ENCODE measurements at places on chromosomes 2 and 18.

- no peak for DNase-seq
Observed at GRCh38 chr2:20797096-20797495, 25.8 kb downstream of the LDAH start.

GRCh38 chr2:148530350-148530749 is 114.2 kb upstream of the EPC2 start:
- DNase-seq: no peak

DNA sequence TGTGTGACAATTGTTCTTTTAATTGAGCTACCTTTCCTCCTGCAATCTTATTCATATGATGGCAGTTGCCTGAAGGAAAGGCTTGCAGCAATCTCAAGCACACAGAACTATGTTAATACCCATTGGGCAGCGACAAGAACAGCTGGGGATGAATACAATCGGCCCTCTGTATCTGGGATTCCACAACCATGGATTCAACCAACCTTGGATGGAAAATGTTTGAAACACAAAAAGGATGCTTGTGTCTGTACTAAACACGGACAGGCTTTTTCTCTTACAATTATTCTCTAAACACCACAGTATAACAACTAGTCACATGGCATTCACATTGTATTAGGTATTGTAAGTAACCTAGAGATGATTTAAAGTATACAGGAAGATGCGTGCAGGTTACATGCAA is 256.1 kb upstream of the SIX2 start:
- no peak for DNase-seq

DNA sequence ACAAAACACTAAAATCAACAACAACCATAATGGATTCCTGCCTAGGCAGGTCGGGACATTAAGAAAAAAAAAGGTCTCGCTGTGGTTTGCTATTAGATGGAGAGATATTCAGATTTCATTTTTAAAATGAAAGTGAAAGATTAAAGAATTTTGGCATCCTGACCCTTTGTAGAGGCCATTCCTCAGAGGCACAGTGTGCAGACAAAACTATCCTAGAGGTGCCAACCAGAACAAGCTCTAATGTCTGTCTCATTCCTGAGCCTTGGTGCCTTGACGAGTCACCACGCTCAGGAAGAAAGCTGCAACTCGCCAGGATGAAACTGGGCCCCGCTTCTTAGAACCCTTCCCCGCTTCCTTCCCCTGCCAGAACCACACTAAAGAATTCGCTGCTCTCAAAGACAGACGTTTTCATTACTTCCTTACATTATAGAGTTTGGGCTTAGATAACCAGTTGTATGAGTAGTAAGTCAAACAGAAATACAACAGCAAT is 156.0 kb downstream of the TGIF1 start:
- peak; percentile 19 for DNase-seq

- no peak for DNase-seq
Observed at GRCh38 chr2:237320801-237321560, 93.0 kb downstream of the COL6A3 start.

DNA sequence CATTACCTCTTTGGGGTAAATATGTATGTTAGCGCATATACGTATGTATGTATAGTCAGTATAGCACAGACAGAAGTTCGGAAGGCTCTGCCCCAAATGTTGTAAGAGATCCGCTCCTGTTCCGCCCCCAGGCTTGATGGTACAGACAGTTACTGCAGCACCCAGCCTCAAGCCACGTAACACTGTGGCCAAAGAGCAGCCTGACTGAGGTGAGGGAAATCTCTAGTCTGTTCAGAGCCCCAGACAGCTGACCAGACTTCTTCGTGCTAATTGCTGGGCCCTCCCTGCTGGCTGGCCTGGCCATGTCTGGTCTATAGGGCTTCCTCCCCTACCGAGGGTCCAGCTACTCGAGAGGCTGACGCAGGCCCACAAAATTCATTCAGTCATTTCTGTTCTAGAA is 7.8 kb downstream of the CRACDL start:
- no peak for DNase-seq

- no peak for DNase-seq
Observed at GRCh38 chr18:79643054-79643984, 36.3 kb upstream of the CTDP1 start.

DNA sequence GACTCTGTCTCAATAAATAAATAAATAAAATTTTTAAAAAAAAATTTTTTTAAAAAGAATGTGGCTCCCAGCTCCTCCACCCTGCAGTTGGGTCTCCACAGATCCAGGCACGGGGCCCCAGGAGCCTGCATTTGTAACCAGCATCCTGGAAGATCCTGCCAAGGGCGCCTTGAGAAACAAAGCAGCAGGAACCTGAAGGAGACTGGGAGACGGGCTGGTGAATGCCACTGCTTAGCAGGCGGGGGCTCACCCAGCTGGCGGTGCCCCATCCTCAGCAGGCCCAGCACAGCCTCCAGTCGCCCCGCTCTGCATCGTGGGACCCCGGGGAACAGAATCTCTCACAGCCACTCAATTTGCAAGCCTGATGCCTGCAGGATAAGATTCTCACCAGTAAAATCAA is 187.5 kb upstream of the SALL3 start:
- no peak for DNase-seq

GRCh38 chr2:68952887-68953521 is at the start of gene GKN2:
Gene GKN2, minus strand, starts transcription at chr2:68952893. Its CDS starts 32 bp downstream, at chr2:68952861.
- no peak for DNase-seq

DNA sequence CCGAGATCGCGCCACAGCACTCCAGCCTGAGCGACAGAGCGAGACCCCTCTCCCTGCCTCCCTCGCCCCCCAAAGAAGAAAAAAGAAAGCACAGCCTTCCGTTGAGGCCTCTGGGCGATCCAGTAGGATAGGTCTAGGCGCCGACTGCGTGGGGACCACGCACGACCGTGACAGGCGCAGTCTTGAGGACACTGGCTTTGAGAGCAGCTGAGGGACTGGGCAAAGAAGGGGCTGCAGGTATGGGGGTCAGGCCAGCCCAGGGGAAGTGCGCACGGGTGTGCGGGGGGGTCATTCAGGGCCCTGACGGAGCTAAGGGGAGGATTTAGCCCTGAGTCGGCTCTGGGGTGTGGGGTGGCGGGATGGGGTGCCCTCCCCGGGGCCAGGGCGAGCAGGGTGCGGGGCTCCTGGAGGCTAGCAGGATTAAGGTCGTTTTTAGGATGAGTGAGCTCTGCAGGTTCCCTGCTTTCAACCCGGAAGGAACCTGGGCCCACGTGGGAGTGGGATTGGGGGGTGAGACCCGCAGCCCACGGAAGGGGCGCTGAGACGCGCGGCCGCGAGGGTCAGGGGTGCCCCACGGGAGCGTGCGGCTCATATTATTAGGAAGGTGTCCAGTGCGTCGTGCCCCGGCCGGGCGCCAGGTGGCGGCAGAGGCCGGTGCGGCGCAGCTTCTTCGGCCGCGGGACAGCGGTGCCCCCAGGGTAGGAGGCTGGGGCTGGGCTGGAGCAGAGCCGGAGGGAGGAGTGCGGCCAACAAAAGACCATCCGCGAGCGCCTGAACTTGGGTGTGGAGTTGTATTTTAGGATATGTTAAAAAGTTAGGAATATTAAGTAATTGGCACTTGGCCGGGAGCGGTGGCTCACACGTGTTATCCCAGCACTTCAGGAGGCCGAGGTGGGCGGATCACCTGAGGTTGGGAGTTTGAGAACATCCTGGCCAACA is 20.5 kb upstream of the ZNF236 start:
- peak; percentile 63 for DNase-seq

GRCh38 chr2:152200565-152201465 is 25.3 kb upstream of the STAM2 start:
- DNase-seq: peak; percentile 64

DNA sequence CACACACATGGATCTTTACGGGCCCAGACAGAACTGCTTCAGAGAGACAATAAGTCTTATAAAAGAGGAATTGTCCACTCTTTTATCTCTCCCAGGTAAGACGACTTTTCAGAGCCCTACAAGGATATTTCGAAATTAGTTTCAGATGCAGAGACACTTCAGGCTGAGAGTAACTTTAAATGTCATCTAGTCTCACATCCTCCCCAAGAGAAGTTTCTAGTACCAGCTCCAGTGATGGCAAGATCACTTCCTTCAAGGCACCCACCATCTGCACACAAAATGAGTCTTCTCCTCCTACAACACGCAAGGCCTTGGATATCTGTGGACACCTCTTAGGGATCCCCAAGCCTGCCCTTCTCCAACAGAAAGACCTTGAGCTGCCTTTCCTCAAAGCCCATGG is 39.0 kb upstream of the KLHL29 start:
- no peak for DNase-seq

- no peak for DNase-seq
Observed at GRCh38 chr18:50138181-50139064, 56.5 kb downstream of the MYO5B start.

GRCh38 chr2:38978296-38978903 is 88.7 kb downstream of the ARHGEF33 start:
- no peak for DNase-seq

GRCh38 chr2:236870370-236870769 is 215.3 kb upstream of the COPS8 start:
- DNase-seq: no peak

DNA sequence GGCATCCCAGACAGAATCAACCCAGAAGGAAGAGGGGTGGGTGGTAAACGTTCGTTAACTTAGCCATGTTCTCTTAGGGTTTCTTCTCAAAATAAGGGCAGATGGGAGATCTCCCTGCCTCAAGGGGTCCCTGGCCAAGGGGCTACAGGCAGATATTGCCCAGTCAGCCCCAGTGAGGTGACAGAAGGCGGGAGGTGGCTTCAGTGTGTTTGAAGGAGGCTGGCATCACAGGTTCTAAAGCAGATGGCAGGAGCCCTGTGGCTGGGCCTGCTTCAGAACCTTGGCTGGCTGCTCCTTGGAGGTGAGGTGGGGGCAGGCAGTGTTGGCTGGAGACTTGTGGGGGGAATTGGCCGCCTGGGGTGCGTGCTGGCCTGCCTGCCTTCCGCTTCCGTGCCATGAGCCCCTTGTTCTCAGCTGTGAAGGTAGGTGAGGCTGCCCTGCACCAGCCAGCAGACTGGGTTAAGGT is 23.5 kb downstream of the HPCAL1 start:
- DNase-seq: no peak

GRCh38 chr18:13680612-13681011 is 45.7 kb downstream of the FAM210A start:
- peak; percentile 27 for DNase-seq

GRCh38 chr2:198639580-198639979 is 818.2 kb downstream of the SATB2 start:
- no peak for DNase-seq

DNA sequence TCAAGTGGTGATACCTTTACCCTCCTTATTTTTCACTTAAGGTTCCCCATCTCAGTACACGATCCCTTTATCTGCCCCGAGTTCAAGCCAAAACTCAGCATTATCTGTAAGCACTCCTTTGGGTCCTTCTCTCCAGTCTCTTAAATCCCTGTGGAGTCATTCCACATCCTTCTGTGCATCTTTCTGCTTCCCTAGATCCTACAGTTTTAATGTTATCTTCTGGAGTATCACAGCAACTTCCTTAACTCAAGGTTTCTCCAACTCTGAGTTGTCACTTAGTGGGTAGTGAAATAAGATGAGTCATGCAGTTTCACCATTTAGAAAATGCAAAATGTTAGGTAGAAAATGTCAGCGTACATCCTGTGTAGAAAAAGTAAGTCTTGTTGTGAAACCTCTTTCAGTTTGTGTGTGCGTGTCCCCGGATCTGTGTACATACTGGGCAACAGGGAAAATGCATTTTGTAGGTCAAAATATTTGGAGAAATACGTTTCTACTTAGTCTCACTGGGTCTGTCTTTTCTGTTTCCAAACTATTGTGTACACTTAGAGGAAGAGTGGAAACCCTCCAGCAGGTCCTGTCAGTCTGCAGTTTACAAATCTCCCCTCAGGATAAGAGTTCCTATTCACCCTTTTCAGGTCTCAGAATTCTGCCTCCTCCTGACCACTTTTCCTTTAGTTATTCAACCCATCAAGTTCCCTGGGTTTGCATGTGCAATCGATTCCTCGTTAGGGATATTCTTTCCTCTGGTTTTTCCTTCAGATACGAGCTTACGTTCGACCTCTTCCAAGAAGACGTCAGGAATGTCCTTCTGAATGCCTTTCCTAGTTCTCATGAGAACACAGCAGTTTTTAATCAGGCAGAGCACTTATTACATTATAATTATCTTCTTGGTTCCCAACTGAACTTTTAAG is 154.8 kb downstream of the TGIF1 start:
- DNase-seq: peak; percentile 44

GRCh38 chr2:112075490-112076260 is 20.6 kb downstream of the TMEM87B start:
- DNase-seq: no peak

- DNase-seq: no peak
Observed at GRCh38 chr2:67389788-67390187, 7.3 kb upstream of the ETAA1 start.

DNA sequence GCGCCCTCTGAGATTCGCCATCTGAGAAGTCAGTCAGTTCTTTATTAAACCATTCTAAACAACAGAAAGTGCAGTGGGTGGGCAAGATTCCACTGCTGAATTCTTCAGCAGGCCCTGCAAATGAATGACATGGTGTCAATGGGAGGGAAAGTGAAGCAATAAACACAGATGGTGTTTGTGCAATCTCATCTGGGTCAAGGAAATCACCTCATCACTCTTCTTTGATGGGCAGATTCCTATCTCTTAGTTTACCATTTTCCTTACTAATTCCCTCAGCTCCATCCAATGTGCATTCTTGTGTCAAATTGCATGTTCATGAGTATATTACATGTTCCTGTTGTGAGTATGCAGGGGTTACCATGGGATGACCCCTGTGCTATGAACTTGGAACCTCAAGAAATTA is 100.7 kb upstream of the CYP1B1 start:
- DNase-seq: no peak

DNA sequence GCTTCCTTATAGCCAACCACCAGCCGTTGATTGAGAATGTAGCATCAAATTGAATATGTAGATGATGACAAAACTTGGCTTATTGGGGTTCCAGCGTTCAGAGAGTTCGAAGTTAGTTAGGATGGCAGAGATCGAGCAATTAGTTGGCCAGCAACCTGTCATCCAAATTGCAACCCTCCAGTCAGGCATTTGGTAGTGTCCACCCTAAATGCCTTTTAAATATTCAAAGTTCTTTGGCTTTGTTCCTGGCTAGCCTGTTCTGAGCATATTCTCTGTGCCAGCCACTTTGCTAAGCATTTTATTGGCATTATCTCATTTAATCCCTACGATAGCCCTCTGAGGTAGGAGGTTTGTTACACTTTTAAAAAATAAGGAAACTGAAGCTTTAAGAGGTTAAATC is 342.8 kb downstream of the SETBP1 start:
- no peak for DNase-seq

DNA sequence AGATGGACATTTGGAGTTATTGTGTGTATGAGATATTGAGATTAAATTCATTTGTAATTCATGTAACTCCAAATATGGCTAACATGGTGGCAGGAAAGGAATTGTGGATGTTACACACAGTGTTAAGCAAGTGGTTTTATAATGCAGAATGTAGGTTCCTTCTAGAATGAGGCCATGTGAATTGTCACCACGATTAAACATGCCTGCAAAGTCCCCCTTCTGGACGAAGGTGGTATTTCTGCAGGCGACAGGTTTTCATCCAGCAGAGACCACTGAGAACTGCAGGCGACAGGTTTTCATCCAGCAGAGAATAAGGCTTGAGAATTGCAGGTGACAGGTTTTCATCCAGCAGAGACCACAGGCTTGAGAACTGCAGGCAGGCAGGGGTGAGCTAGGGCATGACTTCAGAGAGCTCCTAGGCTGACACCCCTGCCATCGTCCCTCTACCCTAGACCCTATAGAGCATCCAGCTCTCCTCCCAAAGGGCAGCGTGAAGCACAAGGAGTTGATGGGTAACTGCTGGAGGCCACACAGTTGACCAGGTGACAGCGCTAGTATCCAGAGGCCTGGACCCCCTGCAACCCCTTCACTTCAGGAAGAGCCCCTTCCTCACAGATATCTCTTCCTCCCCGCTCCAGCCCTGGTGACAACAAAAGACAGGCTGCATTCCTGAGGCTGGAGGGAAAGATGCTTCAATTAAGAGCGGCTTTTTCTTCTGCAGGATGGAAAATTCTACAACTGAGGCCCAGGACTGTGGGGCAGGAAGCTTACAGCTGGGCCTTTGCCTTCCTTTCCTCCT is 175.8 kb downstream of the LOXHD1 start:
- peak; percentile 67 for DNase-seq

Data from activated CD4-positive, alpha-beta T cell treated with anti-CD3 and anti-CD28 coated beads for 48 hours (primary cell).